Fibroblast of skin of right biceps (primary cell): ENCODE measurements at places on chromosomes 12 and 14.
A peak's percentile ranks its signal among the peaks of the same experiment; 100 is the strongest.

DNA sequence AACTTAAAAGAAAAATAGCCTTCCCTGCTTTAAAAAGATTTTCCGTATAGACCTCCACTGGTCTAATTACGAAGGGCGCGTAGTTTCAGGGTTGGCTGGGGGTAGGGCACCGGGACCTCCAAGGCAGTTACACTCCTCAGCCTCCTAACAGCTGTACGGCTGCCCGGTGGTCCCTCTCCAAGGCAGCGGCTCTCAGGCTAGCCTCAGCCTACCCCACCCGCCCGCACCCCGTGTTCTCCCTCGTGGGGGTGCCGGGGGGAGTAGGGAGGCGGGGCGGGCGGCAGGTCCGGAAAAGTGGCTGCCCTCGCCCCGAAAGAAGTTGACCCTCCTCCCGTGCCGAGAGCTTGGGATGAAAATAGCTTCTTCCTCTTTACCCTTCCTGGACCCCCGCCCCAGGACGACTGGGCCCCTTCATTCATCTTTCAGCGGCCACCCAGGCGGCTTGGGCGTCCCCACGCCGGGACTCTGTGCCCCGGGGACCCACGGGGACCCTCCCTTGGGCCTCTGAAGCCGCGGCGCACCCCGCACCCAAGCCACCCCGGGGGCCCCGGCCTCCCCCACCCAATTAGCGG is 991 bp upstream of the RCOR1 start:
- DNase-seq = peak; percentile 45

DNA sequence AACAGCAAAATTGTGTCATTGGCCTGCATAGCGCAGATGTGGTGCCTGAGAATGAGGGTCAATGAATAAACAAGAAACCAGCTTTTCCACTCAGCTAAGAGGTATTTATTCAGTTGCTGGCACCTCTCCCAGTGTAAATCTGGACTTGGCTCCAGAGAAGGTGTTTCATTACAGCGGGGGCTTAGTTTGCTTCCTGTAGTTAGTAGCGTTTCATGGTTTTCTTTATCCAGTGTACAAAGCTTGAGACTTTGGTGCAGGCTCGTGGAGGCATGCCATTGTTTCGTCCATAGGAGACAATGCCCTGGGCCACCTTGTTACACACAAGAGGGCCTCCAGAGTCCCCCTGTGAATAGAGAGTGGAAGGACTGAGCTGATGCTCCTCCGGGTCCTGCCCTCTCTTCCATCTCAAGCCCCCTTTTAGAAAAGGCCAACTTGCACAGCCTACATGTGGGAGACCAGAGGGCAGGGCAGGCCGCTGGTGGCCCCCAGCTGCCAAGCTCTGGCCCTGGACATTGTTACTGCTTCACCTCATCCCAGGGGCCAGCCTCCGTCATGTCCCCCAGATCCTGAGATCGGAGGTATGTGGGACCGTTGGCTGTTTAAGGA is 3.0 kb downstream of the GZMB start:
- peak; percentile 23 for DNase-seq

GRCh38 chr12:107986183-107986582 is 142.9 kb upstream of the WSCD2 start:
- DNase-seq = no peak

- no peak for DNase-seq
These were observed 1.1 kb upstream of the ASPG start for GRCh38 chr14:104084251-104085002.

DNA sequence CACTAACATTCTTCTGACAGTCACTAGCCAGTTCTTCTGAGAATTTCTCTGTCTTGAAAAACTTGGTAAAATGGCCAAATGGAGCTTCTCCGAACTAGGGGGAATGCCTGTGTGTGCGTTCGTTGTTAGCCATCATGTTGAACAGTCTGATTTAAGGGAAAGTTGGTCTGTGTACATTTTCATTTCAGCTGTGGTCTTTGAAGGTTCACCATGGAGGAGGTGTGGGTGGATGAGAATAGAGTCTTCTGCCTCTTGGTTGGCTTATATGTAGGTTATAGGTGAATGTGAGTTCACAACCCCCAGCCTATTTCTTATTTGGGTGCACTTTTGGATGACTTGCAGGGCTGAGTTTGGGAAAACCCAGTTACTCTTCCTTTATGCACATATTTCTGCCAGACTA is 12.9 kb downstream of the ETV6 start:
- no peak for DNase-seq

- DNase-seq = peak; percentile 45
These were observed 35.3 kb downstream of the VWF start for GRCh38 chr12:6088921-6089747.

- DNase-seq = peak; percentile 58
These were observed 2.7 kb downstream of the DYRK2 start for GRCh38 chr12:67651132-67651695.
